ENCODE measurements at places on chromosomes 6 and 20.

DNA sequence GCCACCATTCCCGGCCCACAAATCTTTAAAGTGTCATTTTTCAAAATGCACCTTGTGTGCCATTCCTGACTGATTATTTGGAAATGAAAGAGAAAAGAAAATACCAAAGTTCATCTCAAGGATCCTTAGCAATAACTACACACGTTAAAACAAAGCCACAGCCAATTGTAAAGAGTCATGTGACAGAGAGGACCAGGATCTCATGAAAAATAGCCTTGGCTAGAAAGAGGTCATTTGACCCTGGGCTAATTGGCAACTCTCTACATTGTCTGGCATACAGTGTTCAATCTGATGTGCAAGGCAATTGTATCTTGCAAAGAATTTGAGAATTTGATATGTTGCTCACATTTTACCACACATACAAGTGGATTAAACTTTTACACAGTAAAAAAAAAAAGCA is 31.6 kb upstream of the HLA-G start:
- no peak for DNase-seq

- no peak for DNase-seq
Measured at GRCh38 chr6:85866370-85866730, 223.7 kb upstream of the SYNCRIP start.

DNA sequence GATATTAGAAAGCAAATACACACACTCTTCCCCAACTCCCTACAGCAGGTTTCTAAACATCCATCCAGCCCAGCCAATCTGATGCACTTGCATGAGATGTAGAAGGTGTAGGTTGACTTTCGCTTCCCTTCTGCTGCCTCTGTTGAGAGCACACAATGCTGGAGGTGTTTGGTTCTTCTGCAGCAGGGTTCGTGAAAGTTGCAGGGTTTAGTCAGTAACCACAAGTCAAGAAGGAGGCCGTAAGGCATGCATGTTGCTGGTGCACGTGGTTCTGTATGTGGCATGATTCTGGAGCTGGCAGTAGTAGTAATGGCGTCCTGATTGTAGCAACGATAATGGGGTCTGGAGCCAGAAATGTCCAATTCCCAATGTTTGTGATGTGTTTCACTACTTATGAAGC is 53.0 kb downstream of the DEK start:
- DNase-seq = no peak

- DNase-seq = no peak
Measured at GRCh38 chr6:14610141-14610540, 492.6 kb downstream of the CD83 start.

GRCh38 chr6:7201732-7202541 is 94.2 kb downstream of the RREB1 start:
- DNase-seq = no peak

DNA sequence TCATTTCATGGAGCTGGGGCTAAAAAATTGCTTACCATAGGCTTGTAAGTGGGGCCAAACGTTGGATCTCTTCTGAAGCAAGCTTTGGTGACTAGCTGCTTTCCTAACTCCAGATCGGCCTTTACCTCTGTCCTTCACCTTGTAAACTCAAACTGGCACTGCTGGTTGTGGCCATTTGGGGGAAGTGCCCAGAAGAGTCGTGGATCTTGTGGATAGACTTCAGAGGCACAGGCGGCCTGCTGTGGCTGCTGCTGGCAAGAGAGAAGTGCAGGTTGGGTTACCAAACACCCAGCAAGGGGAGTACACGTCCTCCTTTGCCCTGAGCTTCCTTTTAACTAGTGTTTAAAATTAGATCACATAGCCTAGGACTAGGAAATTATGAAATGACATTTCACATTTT is 36.8 kb upstream of the KLHL31 start:
- DNase-seq = no peak

DNA sequence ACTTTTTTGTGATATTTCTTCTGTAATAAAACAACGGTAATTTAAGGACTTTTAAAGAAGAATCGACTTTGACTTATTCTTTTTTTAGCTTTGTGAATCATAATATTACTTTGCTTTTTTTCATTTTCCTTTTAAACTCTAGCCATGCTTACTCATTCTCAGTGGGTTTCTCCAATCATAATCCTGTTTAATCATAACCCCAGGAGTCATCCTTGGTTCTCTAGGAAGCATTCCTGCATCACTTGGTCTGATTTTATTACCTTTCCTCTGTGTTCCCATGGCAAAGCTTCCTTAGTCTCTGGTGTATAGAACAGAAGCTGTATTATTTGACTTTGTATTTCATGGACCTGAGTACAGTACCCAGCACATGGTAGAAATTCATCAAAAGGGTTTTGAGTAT is 223.5 kb downstream of the CDKAL1 start:
- no peak for DNase-seq

- no peak for DNase-seq
Measured at GRCh38 chr6:20680697-20681165, 146.5 kb downstream of the CDKAL1 start.

DNA sequence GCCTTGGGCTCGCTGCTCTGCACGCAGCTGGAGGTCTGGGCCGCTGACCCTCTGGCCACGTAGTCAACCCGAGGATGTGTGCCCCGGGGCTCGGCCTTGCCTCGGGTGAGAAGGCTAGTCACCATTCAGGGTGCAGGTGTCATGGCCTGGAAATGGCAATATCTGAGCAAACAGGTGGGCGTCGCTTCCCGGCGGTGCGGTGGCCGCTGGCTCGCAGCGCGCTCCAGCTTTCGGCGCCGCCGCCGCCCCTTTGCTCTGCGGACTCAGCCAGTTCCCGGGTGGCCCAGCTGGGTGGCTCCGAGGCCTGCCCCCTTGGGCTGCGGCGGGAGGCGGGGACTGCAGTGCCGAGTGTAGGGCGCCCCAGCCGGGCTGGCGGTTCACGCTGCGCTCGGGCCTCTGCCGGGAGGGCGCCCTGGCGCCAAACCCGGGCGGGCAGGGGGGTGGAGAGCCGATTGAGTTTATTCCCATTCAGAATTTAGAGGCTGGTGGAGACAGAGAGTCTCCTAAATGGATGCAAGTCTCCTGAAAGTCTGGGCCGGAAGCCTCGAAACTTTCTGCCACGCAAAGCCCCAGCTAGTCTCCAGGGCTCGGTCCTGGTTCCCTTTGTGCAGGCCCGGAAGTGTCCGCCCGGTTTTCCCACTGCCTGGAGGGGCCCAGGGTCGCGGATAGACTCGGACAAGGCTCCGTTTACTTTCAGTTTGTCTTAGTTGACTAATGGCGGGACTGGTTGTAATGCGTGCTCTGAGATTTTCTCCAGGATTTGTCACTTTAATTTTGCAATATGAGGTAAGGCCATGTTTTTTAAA is 11.3 kb upstream of the TFAP2A start:
- no peak for DNase-seq

DNA sequence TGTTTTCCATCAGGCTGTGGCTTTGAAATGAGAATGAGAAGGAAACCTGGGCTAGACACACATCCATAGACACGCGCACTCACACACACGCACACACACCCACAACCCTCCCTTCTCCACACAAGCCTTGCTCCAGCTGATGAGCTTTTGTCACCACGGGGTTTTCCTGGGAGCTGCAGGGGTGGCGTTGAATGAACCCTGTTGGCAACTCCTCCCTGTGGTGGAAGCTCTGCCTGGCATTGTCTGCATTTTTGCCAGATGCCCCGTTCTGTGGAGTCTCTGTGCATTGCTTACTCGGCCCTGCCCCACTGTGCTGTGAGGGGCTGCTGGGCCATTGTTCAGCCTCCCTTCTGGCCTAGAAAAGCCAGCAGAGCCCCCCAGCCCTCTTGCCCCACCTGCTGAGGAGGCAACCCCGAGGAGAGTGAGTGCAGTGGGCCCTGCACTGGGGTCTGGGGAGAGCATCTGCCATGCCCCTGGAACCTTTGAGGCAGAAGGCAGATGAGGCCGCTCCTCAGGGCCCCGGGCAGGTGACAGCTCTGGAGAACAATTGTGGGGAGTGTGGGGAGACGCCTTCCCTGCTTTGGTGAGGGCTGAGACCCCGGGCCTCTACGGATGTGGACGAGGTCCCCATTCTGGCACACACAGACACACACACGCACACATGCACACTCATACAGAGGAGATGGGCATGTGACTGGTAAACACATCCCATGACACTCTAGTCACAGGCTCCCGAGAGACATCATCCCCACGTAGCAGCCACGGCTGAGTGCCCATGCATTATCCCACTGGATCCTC is 9.9 kb downstream of the ADIG start:
- DNase-seq = no peak

- no peak for DNase-seq
Measured at GRCh38 chr6:11763460-11764249, 14.9 kb downstream of the ADTRP start.

DNA sequence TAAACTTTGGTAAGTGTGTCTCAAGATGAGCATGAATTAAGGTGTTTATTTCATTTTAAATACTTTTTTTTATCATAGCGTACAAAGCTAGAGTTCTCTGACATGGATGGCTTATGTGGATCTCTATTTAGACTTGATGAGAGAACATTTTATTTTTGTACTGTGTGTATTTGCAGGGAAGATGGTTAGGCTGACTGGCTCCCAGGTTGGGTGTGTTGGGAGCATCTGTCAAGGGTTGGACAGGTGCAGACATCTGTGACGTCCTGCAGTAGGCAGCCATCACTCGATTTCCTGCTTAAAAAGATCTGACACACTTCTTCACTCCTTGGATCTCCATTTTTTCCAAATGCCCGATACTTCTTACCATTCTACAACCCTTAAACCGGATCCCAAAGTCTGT is 221.9 kb upstream of the QKI start:
- DNase-seq = no peak

DNA sequence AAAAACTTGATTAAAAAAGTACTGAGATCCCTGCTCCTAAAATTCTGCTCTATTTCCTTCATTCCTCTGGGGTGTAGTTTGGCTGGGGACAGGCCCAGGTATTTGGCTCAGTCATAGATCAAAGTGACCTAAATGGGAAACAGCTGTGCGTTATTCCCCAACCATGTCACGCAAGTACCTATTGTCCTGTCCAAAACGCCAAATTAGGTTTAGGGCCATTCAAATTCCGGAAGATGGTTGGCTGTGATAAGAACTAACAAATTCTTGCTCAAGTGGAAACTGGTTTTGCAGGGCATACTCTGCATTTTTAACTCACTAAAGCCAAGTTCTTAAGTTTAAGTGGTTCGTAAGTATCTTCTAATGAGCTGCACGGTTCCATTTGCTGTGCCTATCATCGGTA is 147.6 kb upstream of the TMEM170B start:
- DNase-seq = no peak

- DNase-seq = no peak
Measured at GRCh38 chr6:74366634-74367033, 670.6 kb downstream of the CD109 start.

GRCh38 chr20:7124120-7124519 is 356.6 kb downstream of the BMP2 start:
- DNase-seq = no peak

- no peak for DNase-seq
Measured at GRCh38 chr20:53226826-53227225, 254.7 kb downstream of the TSHZ2 start.

DNA sequence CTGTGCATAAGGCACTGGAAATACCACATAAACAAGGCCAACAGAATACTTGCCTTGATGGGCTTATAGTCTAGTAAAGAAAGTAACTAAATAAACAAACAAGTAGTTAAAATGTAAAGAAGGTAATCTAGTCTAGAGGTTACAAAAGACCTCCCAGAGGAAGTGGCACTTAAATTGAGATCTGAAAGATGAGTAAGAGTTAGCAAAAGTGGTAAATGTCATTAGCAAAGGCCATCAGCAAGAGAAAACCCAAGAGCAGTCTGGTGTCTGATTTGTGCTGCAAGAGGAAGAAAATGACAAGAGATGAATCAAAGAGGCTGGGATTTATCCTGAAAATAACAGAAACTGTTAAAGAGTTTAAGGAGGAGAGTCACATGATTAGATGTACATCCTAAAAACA is 96.6 kb upstream of the SMLR1 start:
- no peak for DNase-seq

GRCh38 chr20:37681384-37682112 is 12.3 kb upstream of the CTNNBL1 start:
- DNase-seq = no peak

- DNase-seq = no peak
Measured at GRCh38 chr6:168128631-168129291, 49.7 kb upstream of the FRMD1 start.

DNA sequence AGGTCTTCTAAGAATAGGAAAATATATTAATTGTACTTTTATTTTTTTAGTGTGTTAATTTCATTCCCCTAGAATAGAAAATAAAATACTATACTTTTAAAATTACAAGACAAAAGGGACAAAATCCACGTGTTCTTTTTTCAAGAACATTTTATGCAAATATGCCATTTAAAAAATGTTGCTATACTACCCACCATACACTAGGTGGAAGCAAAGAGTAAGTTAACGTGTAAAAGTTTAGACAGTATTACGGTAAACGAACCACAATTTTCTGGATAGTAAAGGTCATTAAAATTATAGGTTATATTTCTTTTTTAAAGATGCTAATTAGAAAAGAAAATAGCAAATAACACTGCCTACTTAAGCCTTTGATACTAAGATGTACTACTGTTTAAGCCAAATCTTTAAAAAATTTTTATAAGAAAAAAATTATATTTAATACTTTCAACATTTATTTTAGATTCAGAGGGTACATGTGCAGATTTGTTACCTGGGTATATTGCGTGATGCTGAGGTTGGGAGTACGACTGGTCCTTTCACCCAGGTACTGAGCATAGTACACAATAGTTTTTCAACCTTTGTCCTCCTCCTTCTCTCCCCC is 287.6 kb downstream of the PHF3 start:
- DNase-seq = no peak

GRCh38 chr20:57396212-57396983 is 5.2 kb downstream of the RBM38 start:
- DNase-seq = no peak

GRCh38 chr20:61679473-61679872 is 386.2 kb downstream of the TAF4 start:
- no peak for DNase-seq

- no peak for DNase-seq
Measured at GRCh38 chr6:139982652-139983295, 608.3 kb upstream of the CITED2 start.

Measured in NCI-H1436 treated with DMSO at 0.1 percent for 48 hours (cell line).